ENCODE measurements at places on chromosomes 16 and 17.

DNA sequence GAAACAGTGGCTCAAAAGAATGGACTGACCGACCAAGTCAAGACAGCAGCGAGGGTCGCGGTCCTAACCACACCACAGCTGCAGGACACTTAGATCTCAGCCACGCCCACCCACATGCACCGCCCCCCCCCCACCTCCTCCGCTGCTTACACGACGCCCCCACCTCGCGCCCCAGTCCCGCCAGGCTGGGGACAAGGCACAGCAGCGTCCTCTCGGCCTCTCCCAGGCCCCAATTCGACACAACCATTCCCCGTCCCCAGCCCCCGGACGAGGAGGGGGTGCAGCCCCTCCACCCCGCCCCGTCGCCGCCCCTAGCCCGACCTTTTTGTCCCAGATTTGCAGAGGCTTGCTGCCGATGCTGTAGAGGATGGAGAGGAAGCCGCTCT, 477 bp downstream of the CFAP20 start:
- DNase-seq, result no peak

- DNase-seq, result no peak
These were observed 39.8 kb downstream of the C17orf67 start for GRCh38 chr17:56793957-56794356.

DNA sequence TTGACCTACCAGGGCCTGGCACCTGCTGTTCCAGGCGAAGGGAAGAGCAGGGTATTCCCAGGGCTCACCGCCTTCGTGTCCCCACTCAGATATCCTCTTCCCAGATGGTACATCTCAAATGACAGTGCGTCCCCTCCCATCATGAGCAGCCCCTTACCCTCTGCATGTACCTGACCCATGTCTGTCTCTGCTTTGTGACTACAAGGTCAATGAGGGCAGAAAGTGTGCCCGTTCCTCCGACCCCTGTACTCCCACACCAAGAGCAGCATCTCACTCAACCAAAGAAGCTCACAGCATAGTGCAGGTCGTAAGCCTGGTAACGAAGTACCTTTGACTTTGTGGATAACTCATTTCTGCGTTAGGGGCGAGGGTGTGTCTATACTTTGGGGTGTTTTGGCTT, 142.6 kb downstream of the KATNIP start:
- DNase-seq, result no peak

DNA sequence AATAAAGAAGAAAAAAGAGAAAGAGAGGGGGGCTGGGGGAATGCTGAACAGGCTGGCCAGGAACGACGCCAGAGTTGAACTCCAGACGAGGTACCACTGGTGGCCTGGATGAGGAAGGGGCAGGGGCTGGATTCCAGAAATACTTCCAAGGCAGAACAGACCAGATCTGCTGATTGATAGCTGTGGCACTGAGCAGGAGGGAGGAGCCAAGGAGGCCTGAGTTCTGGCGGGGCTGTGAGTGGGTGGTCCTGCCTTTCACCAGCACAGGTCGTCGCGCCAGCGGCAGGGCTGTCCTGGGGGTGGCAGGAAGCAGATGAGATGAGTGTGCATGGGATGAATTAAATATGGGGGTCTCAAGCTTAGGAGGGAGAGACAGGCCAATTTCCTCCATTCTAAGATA, 5.5 kb downstream of the CCDC42 start:
- DNase-seq, result no peak

DNA sequence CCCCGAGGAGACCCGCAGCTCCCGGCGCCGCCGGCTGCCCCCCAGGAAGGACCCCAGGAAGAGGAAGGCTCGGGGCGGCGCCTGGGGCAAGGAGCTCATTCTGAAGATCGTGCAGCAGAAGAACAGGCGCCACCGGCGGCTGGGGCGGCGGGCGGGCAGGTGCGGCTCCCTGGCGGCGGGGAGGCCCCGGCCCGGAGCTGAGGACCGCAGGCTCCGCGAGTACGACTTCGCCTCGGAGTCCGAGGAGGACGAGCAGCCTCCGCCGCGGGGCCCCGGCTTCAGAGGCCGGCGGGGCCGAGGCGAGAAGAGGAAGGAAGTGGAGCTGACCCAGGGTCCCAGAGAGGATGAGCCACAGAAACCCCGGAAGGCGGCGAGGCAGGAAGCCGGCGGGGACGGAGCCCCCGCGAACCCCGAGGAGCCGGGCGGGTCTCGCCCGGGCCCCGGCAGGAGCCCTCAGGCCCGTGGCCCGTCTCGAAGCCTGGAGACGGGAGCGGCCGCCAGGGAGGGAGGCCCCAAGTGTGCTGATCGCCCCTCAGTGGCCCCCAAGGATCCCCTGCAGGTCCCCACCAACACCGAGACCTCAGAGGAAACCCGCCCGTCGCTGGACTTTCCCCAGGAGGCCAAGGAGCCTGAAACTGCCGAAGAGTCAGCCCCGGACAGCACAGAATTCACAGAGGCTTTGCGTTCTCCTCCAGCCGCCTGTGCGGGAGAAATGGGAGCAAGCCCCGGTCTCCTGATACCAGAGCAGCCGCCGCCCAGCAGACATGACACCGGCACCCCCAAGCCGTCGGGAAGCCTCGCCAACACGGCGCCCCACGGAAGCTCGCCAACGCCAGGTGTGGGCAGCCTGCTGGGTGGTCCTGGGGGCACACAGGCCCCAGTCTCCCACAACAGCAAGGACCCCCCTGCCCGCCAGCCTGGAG, 22.3 kb upstream of the ZFPM1 start:
- peak; percentile 19 for DNase-seq

GRCh38 chr17:13036751-13037150, 18.9 kb upstream of the ELAC2 start:
- peak; percentile 61 for DNase-seq

GRCh38 chr16:65991149-65991701, 375.3 kb upstream of the CDH5 start:
- no peak for DNase-seq

DNA sequence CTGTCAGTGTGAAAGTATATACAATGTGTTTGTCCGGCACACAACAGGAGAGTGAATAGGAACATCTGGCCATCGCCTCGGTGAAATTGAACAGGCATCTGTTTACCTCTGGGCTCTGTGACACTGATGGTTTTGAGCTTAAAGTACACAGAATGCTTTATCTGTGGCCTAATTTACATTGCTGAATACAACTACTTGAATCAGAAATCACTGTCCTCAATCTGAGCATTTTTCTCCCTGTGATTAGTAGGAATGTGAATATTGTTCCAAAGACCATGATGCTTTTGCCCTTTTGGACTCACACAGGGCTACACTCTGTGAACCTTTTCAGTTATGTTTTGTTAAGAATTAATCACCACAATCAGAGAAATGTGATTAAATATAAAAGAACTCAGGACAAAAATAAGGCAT, 323.0 kb upstream of the TBX2 start:
- peak; percentile 69 for DNase-seq

DNA sequence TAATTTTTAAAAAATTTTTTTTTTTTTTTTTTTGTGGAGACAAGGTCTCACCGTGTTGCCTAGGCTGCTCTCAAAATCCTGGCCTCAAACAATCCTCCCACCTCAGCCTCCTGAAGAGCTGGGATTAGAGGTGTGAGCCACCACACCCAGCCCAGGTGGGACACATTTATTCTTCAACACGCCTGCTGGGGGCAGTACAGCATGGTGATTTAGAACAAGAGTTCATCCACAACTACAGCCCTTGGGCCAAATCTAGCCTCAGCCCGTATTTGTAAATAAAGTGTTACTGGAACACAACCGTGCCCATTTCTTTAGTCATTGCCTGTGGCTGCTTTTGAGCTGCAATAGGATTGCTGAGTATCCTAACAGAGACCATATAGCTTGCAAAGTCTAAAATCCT, 92.8 kb downstream of the KATNIP start:
- DNase-seq, result peak; percentile 7

DNA sequence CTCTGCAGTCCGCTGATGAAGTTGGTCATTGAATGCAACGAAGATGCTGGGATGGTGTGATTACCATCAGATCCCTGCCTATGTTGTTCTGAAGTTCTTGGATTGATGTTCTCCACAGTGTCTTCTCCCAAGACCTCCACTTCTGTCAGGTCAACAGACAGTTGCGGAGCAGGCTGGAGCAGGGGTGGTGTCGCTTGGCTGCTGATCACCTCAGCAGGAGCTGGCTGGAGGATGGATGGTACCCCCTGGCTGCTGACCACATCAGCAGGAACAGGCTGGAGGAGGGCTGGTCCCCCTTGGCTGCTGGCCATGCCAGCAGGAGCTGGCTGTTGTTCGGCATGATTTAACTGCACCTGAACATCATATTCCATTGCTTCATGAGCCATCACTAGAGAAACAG, 5.6 kb downstream of the RFWD3 start:
- no peak for DNase-seq

DNA sequence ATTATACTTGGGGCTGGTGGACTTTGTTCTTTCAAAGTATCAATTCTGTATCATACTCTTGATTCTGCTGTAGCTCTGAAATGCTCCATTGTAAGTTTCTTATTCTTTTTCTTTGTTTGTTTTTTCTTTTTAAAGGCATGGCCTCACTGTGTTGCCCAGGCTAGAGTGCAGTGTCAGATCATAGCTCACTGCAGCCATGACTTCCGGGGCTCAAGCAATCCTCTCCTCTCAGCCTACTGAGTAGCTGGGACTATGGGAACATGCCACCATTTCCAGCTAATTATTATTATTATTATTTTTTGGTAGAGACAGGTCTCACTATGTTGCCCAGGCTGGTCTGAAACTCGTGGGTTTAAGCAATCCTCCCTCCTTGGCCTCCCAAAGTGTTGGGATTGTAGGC, 38.9 kb upstream of the METTL9 start:
- DNase-seq, result no peak

- peak; percentile 10 for DNase-seq
These were observed 131.3 kb downstream of the AIPL1 start for GRCh38 chr17:6303664-6304063.

GRCh38 chr17:38558728-38559050, 47.1 kb downstream of the SRCIN1 start:
- DNase-seq, result no peak

DNA sequence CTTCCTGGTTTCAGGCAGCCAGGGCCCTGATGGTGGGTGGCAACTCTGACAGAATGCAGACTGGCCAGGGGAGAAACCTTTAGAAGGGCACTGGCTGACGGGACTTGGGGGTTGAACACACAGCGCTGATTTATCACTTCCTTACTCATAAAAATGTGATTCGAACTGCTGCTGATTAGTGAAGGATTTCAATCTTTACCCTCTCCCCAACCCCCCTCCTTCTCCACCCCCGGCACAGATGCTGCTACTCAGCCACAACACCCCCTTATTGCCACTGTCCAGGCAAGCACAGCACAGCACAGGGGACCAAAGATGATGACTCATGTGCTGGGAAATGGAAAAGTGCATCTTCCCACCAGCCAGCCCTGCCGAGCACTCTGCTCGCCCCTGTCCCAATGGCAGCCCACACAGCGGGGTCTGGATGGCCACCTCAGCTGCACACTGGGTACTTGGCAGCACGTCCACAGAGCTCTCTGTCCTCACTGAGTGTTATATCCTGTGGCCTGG, 70.1 kb downstream of the SMG6 start:
- DNase-seq, result peak; percentile 78

- peak; percentile 59 for DNase-seq
These were observed 134.8 kb downstream of the HS3ST2 start for GRCh38 chr16:22948603-22949368.

DNA sequence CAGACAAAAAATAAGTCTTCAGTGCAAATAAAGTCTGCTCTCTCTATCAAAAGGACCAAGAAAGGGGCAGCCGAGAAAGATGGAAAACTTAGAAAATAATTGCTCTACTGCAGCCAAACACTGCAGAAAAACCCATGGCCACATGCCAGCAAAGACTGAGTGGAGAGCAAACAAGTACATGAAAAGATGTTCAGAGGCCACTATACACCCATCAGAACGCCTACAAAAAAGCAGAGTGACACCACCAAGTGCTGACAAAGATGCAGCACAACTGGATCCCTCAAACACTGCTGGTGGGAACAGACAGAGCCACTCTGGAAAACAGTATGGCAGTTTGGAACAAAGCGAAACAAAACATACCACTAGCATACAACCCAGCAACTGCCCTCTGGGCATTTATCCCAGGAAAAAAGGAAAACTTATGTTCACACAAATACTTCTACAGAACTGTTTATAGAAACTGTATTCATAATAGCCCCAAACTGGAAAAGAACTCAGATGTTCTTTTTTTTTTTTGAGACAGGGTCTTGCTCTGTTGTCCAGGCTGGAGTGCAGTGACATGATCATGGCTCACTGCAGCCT, 36.7 kb downstream of the KIAA0753 start:
- no peak for DNase-seq

- DNase-seq, result no peak
These were observed 190.1 kb upstream of the TBX2 start for GRCh38 chr17:61209525-61209924.
